ENCODE measurements at places on chromosomes 2 and 18. TPM values are rescaled to one million over a fixed set of nuclear protein-coding genes. Genes with fewer than 3 reads are reported as not detected.

- no peaks in the 10 kb centered on the region for H3K27me3 ChIP-seq
- no peak overlapping the region for H3K27ac ChIP-seq
- no peaks in the 10 kb centered on the region for H3K36me3 ChIP-seq
- H3K4me3 ChIP-seq: no peak overlapping the region
These were observed 1225.8 kb downstream of the SUCLG1 start for GRCh38 chr2:83233326-83233725.

DNA sequence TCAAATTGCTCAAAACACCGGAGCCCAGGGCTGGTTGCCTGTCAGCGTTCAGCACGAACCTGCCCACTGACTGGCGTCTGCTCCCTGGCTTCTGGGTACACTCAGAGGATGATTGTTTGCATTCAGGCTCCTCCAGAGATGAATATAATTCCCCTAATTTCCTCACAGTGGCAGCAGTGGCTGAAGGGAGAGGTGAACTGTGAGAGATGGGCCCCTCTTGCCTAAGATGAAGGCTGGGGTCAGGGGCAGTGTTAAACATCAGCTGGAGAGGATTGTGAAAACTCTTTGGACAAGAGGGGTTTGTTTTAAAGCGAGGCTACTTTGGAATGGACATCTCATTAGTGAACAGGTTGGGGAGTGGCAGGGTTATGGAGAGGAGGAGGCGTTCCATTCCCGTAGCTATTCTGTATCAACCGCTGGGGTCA lies 31.0 kb downstream of the TCF7L1 start:
- H3K4me3 ChIP-seq: no peak overlapping the region
- no peaks in the 10 kb centered on the region for H3K36me3 ChIP-seq
- no peaks in the 10 kb centered on the region for H3K27me3 ChIP-seq
- H3K4me1 ChIP-seq: peaks cover 6% of the 10 kb centered on the region
- no peak for DNase-seq

DNA sequence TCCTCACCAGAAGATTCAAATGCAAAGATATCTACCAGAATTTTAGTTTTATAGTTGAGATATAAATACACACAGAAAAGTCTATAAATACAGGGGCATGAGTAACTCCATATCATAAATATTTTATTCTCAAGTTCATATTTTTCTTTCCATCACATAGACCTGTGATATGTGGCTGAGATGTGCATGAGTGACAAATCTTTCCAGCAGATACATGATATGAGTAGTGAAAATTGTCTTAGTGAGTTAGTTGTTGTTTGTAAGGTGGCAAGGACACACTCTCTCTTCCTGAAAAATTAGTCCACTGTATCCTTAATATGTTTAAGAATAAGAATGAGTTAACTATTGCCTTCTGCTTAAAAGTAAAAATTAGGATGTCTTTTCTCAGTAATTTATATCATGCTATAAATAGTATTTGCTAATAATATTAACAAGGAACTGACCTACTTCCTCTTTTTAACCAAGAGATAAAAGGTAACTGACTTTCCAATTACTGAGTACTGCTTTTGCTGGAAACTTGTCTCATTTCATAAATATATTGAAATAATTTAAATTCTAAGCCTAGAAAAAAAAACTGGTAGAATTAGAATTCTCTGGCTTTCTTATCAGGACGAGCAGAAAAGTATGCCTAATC lies 85.2 kb upstream of the SESTD1 start:
- peaks cover 9% of the 10 kb centered on the region for H3K4me1 ChIP-seq
- no peak overlapping the region for H3K27ac ChIP-seq
- no peaks in the 10 kb centered on the region for H3K27me3 ChIP-seq
- no peaks in the 10 kb centered on the region for H3K36me3 ChIP-seq

DNA sequence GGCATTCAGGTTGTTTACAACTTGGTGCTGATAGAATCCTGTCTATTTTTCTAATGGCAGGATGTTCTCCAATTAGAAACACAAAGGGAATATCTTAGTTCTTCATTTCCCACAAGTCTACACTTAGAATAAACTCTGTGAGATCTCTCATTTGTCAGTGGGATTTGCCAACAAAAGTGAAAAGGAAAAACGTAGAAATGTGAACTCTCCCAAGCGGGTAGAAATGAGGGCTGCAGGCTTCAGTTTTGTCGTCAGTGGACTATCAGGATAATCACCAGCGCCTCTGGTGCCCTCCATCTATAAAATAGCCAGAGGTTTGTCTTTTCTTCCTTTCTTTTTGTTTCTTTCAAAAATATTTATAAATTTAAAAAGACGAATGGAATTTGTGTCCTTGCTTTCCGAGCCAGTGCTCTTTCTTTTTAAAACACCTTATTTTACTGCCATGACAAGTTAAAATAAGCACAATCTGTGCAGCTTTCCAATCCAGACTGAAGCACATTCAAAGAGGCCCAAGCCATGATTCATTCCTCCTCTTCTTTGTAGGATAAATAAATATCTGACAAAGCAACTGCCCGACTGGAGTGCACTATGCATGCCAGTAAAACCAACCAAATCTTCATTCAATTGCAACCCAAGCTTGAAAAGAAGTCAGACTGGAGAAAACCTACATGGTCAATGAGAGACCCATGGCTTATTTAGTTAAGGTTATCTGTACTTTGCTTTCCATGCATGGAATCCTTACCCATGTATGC lies 185.8 kb downstream of the ANKRD44 start:
- DNase-seq: no peak
- H3K27ac ChIP-seq: no peak overlapping the region
- no peak overlapping the region for H3K4me3 ChIP-seq
- peaks cover 11% of the 10 kb centered on the region for H3K4me1 ChIP-seq
- H3K27me3 ChIP-seq: no peaks in the 10 kb centered on the region

GRCh38 chr2:43358410-43359201 lies 132.2 kb upstream of the ZFP36L2 start:
- peaks cover 10% of the 10 kb centered on the region for H3K4me1 ChIP-seq
- no peaks in the 10 kb centered on the region for H3K36me3 ChIP-seq
- DNase-seq: no peak
- H3K27ac ChIP-seq: peak overlapping the region; percentile 22

DNA sequence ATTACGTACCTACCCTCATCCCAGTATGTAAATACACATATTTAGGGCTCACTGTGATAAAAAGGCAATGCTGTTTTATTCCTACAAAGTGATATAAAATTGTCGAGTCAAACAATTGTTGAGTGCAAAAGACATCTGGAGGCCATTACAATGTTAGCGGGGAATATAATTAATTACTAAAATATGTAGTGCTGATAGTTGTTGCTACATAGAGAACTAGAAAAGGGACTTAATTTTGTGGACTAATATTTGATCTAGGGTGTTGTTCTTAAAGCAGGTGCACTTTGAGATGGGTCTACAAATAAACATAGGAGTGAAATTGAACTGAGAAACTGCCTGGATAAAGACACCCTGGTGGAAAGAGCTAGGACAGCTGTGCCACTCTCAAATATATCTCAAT lies 300.1 kb downstream of the NOL4 start:
- H3K27me3 ChIP-seq: no peaks in the 10 kb centered on the region
- H3K36me3 ChIP-seq: no peaks in the 10 kb centered on the region
- H3K4me1 ChIP-seq: no peaks in the 10 kb centered on the region
- DNase-seq: no peak
- H3K4me3 ChIP-seq: no peak overlapping the region
- H3K27ac ChIP-seq: no peak overlapping the region

DNA sequence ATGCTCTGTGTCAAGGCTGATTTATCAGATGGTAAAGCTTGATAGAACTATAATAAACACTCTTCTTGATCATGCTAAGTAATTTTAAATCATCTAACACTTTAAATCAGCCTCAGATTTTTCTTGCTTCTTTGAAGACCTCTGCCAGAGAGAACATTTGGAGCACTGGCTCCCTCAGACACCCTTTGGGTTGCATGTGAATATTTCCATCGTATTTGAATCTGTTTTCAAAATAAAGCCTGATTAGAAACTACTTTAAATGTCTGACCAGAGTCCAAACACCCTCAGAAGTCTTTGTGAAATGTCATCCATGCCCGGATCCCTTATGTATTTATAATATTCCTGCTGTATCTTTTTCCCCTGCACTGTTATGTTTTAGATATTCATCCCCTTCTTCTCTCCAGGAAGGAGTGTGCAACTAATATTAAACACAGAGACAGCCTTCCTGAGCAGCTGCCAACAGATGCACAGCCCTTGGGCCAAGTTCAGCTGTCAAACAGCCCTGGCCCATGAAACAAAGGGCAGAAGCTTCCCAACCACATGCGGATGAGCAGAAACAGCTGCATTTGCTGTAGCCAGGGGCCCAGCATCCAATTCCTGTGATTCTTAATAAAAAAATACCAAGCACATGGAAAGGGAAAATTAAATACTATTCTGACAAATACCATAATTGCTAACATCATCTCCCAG lies 46.5 kb downstream of the DPP10 start:
- DNase-seq: no peak
- no peaks in the 10 kb centered on the region for H3K36me3 ChIP-seq
- H3K27ac ChIP-seq: no peak overlapping the region
- H3K27me3 ChIP-seq: no peaks in the 10 kb centered on the region
- no peak overlapping the region for H3K4me3 ChIP-seq

GRCh38 chr18:1147730-1148129 lies 243.1 kb downstream of the ADCYAP1 start:
- H3K27me3 ChIP-seq: no peaks in the 10 kb centered on the region
- H3K36me3 ChIP-seq: no peaks in the 10 kb centered on the region
- no peak overlapping the region for H3K27ac ChIP-seq
- no peaks in the 10 kb centered on the region for H3K4me1 ChIP-seq
- DNase-seq: no peak
- no peak overlapping the region for H3K4me3 ChIP-seq

DNA sequence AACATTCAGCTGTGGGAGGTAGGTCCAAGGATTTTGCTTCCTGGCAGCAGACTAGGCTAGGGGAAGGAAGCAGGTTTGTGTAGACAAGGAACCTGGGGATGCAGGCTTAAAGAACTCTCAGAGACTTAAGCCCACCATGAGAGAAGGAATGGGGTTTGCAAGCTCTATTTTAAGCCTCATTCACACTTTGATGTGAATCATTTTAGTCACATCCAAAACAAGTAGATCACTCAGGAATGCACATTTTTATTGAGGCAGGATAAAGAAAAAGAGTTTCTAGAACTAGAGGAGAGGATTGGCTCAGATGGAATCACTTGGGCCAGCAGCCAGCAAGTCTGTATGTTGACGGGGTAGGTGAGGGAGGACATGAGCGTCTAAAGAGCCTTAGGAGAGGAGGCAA lies 3.3 kb upstream of the NAPG start:
- DNase-seq: no peak
- H3K27ac ChIP-seq: no peak overlapping the region
- H3K4me3 ChIP-seq: no peak overlapping the region
- peaks cover 48% of the 10 kb centered on the region for H3K4me1 ChIP-seq

HS6ST1 gene
- 7.2 TPM for polyA plus RNA-seq

ANKRD30B gene
- 0.06 TPM for polyA plus RNA-seq

CYRIA gene
- polyA plus RNA-seq: 16.4 TPM

GPBAR1 gene
- polyA plus RNA-seq: 9.0 TPM

IL36A gene
- polyA plus RNA-seq: not detected
